ENCODE measurements at places on chromosomes 3 and 15.

DNA sequence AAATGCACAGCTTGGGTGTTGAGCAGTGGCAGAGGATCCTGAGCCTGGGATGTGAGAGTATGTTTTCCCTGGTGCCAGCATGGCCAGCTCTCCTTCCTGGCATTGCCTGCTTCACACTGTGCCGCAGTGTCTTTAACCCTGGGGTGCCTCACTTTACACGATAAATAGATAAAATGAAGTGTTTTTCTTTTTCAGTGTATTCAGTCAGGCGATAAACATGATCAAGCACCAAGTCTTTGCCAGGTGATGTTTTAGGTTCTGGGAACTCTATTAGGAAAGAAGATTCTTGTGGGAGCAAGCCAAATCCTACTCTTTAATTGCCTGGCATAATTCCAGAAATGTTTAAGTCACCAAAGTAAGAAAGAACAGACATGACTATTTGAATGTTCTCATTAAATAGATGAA lies 14.0 kb downstream of the ABHD6 start:
- DNase-seq: no peak

DNA sequence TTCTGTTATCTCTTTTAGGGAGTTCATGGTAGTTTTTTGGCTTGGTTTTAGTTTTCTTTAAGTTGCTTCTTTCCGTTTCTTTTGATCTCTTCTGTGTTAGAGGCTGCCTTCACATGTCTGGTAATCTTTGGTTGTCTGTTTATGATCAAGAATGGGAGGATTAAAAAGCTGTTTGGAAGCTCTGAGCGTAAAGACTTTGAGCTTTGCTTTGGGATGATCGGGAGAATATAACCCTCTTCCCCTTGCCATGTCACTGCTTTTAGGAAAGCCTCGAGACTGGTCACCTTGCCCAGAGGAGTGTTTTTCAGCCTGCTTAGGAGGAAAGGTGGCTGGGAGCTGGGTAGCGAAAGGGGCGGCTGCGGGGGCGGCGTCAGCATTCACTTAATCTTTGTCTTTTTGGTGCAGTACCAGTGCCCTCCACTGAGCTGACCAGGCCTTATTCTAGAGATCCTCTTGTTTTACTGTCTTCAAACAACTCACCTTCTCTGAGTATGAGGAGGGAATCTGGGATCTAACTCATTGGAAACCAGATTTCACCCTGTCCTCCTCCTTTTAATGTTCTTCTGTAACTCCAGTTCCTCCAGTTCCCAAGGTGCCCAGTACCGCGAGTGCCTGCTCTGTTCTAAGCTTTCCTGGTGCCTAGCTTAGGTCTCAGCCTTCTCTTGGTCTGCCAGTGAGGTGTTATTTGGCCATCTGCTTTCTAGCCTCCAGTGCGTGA lies 15.5 kb downstream of the TATDN2 start:
- DNase-seq: no peak

GRCh38 chr15:57312318-57313133 lies 63.8 kb upstream of the CGNL1 start:
- DNase-seq: no peak

DNA sequence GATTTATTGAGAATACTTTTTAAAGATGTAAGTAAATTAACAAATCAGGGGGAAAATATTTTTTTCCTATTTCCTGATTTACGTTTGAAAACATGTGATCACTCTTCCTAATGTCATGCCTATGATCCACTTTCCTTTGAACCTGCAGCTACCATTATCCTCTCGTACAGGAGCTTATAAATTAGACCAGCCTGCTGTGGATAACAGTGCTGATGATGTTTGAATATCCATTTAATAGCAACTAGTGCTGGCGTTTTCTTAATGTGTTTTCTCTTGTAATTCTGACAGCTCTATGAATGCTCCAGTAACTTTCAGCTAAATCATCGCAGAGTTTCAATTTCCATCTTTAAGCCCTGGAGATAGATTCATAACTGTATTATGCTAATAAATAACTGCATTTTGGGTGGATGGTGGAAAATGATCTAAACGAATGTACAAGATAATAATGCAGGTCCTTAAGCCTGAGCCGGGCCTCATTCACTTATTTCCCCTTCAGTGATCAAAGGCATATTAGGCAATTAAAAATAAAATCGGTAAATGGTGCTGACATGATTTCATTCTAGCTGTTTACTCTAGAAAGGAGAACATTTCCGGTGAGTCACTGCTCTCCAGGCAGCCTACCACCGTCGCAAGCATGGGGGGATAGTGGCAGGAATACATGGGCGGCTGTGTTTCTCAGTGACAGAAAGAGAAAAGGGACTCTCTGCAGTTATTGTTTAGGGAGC lies 58.5 kb upstream of the SLC24A5 start:
- DNase-seq: peak; percentile 62

DNA sequence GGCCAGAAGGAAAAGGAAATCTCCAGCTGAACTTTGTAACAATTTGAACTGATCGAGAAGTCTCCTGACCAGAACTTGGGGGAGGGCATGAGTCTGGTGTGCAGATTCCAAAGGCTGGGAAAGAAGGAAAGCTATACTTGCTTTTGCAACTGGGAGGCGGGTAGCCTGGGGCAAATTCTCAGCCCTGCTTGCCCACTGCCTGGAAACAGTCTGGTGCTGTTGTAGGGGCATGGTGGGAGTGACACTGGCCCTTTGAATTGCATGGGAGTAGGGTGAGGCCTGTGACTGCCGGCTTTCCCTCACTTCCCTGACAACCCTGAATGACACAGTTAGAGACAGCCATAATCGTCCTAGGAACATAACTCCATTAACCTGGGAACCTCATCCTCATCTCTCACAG lies 114.0 kb upstream of the POU1F1 start:
- DNase-seq: no peak

- no peak for DNase-seq
Observed at GRCh38 chr3:54846119-54846518, 81.7 kb downstream of the LRTM1 start.

DNA sequence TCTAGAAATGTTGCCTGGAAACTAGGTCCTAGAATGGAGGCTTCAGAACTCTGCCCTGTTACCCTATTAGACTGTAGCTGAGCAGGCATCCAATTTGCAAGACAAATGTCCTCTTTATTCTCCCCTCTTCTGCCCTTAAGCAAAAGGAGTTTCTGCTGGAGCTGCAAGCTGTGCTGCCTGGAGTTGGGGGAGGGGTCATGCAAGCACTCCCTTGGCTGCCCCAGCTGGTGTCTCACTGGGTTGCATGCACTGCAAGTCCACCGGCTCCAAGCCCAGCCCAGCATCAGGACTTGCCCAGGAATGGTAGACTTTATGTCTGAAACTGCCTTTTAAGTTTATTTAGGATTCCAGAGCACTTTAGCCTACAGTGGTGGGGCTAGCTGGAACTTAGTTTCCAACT lies 15.7 kb upstream of the RBP2 start:
- DNase-seq: no peak

- DNase-seq: no peak
Observed at GRCh38 chr3:129602309-129602708, 4.2 kb downstream of the PLXND1 start.

DNA sequence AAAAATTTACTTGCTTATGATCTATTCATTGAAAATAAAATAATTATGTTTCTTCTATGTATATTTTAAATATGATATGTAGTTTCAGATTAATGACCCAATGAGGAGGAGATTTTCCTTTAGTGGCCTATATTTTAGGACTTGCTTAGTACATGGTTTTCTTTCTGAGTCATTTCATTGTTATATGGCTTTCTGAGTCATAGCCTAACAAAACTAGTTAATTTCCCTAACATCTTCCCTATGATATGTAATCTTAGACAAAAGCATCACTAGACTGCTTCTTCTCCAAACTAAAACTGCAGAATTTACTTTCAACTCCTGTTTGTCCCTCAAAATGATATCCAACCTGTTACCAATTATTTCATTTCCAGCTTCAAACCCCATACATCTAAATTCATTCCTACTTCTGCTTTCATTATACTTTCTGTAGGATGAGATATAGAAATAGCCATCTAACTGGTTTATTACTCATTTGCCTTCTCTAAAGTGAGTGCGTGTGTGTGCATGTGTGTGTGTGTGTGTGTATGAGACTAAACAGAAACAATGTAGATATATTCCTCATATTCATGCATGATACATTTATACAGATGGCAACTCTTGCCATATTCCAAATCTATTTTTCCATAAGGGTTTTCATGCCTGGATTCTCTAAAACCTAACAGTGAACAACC lies 915.0 kb upstream of the GBE1 start:
- DNase-seq: no peak

GRCh38 chr3:143531101-143531500 lies 317.2 kb downstream of the SLC9A9 start:
- no peak for DNase-seq

- no peak for DNase-seq
Observed at GRCh38 chr3:81908561-81908960, 147.1 kb upstream of the GBE1 start.

- no peak for DNase-seq
Observed at GRCh38 chr15:83911345-83911744, 257.4 kb downstream of the ADAMTSL3 start.

DNA sequence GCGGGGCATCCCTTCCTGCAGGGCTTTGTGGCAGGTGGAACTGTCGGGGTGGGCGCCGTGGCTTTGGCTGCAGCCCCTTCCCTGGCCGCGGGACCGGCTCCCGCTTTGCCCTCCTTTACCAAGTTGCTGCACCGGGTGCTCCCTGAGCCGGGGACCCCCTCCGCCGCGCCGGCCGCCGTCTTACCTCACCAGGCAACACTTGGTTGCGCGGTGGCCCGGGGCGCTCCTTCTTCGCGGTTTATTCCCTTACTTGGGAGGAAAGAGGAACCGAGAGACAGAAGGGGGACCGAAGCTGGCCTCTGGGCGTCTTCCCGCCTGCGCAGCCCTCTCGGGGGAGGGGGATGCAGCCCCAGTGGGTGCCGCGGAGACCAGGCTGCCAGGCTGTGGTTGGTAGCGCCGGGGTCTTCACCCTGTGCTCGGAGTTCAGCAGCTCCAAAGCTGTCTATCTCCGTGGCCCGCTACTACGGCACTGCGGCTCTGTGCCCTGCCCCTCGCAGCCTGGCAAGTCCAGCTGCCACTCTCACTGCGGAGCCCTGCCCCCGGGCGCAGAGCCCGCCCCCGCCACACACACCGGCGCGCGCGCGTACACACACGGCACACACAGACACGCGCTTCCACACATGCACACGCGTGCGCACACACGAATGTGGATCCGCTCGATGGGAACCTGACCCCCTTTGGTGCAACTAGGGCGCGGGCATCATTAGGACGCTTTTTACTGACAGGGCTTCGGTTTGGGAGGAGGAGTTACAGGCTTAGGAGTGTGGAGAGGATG lies at the start of gene DGKG:
Gene DGKG (minus strand): TSS at position 473 of the 775 bp plus-strand sequence. CDS start 41,775 bp downstream, outside the sequence.
- no peak for DNase-seq

- DNase-seq: no peak
Observed at GRCh38 chr3:24043168-24043567, 98.1 kb downstream of the NR1D2 start.

GRCh38 chr3:124648551-124648950 lies 81.7 kb upstream of the UMPS start:
- DNase-seq: no peak

GRCh38 chr3:127218454-127218922 lies 25.6 kb downstream of the PRR23E start:
- DNase-seq: no peak

GRCh38 chr3:197366301-197367044 lies 68.1 kb upstream of the DLG1 start:
- DNase-seq: no peak

GRCh38 chr3:15330031-15330596 lies 2.3 kb downstream of the SH3BP5 start:
- DNase-seq: peak; percentile 38

DNA sequence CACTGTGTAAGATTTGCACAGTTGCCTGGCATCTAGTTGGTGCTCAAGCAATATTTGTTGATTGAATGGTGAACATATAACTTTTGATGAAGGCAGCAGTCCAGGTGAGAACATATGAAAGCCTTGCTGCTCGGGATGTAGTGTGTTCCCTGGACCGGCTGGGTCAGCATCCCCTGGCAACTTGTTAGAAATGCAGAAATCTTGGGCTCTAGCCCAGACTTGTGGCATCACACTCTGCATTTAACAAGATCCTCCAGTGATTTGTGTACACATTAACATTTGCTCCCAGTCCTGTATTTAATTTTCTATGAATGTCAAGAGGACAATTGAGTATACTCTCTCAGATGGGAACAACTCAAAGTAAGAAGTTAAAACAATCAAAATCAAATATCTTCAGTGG lies 69.0 kb upstream of the SAMMSON start:
- DNase-seq: no peak

DNA sequence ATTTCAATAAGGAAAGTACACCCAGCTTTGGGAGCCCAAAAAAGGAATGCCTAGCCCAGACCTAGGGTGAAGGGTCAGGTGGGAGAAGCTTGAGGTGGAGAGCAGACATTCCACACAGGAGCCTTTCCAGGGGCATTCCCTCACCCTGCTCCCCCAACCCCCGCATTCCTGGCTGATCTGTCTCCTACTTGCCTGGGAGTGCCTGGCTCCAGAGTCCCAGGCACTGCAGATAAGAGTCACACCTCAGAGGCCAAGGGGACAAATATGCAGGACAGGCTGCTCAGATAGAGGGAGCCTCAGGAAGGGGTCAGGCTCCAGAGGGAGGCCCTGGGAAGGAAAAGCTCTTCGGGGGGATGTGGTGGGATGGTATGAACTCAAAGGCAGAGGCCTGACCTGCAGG lies 20.8 kb upstream of the HCN4 start:
- DNase-seq: no peak

- DNase-seq: no peak
Observed at GRCh38 chr3:147554332-147554731, 145.2 kb downstream of the ZIC1 start.

DNA sequence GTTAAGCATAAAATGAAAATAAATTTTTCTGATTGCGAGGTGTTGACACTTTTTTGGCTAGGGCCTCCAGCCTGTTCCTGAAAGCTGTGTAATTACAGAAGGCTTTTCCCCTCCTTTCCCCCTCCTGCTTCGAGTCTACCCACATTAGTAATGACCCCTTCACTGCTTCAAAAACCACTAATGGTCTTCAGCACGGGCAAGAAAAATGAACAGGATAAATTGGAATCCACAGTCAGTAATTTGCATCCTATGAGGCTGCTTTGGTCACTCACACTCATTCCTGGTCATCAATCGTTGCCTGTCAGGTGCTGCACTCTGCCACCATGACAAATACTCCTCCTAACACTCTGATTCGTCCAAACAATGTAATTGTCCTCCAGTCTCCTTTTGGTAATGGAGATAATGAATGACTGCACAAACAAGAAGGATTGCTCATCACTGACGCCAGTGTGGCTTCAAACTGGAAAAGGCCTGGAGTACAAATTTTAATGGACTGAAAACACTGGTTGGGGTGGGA lies 148.6 kb downstream of the MEIS2 start:
- DNase-seq: peak; percentile 90

DNA sequence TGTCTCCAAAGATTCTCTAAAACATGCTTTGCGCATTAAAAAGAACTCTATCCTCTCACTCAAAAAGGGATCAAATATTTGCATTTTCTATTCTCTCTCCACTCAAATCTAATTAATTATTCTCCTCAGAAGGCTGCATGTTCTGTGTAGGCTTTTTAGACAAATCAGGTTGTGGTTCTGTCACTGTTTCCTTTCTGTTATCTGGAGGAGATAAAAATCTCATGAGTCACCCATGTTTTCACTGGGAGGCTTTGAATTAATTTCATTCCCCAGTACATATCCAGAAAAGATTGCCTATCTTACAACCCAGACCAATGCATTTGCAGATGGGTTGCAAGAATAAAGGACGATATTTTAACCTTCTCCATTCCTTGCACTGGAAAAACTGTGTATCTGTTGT lies 446.5 kb downstream of the GRM7 start:
- DNase-seq: peak; percentile 42

- DNase-seq: no peak
Observed at GRCh38 chr15:92035551-92035950, 182.0 kb downstream of the SLCO3A1 start.

All from kidney glomerular epithelial cell (primary cell).